ENCODE measurements at places on chromosomes 4 and X.

- no peak for DNase-seq
Observed at GRCh38 chr4:123284168-123284567, 112.4 kb upstream of the SPRY1 start.

DNA sequence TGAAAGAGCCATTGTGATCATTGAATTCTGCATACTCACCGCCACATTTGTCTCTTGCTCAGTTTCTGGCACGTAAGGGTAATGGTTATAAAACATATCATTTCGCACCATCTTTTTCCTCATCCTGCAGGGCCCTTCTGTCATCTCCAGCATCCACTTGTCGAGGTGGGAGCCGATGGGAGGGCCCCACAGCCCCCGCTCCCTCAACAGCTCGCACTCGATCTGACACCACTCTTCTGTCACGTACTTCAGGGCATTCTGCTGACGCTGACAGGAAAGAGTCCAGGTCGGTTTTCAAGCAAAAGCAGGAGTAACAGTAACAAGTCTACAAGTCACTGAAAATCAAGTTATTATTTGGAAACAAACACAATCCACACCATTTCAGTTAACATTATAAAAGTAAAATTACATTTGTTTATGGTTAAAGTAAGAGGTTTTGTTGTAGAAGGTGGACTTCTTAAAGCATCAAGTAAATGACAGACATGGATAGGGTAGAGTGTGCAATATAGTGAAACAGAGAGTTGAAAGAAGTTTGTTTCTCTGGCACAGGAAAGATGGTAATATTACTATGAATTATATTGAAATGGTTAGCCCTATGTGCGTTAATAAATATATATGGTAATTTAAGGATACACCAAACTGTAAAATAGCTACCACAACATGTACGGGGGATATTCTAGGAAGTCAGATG lies 150.6 kb downstream of the CDS1 start:
- DNase-seq = no peak

DNA sequence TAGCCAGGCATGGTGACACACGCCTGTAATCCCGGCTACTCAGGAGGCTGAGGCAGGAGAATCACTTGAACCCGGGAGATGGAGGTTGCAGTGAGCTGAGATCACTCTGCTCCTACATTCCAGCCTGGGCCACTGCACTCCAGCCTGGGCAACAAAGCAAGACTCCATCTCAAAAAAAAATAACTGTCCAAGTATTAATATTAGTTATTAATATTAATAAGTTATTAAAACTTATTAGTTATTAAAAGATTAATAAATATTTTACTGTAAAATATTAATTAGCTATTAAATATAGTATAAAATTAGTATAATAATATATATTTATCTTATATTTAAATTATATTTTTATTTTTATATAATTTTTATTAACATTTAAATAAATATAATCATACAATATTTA lies 19.5 kb upstream of the NDST3 start:
- DNase-seq = no peak

GRCh38 chr4:158282252-158282651 lies 72.0 kb downstream of the TMEM144 start:
- DNase-seq = no peak

GRCh38 chr4:17494258-17495190 lies 17.4 kb downstream of the QDPR start:
- no peak for DNase-seq

Data from vagina (tissue), 2 donors.